Calu3 (cell line): ENCODE measurements at places on chromosomes 12 and 14.

GRCh38 chr12:123393747-123394146 lies 9.8 kb downstream of the KMT5A start:
- DNase-seq: no peak

- DNase-seq: no peak
Measured at GRCh38 chr14:22500954-22501726, 87.9 kb downstream of the DAD1 start.

DNA sequence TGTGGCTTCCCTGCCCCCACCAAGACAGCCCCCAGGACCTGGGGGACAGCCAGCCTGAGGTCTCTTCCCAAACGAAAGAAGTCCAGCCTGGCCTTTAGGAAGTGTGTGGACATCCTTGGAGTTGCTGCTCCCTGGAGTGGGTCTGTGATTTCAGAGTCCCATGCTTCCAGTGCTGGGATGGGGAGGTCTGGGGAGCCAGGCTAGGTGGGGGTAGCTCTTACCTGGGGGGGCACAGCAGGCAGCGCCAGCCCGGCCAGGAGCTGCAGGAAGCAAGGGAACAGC lies 509 bp downstream of the PGF start:
- DNase-seq: no peak

DNA sequence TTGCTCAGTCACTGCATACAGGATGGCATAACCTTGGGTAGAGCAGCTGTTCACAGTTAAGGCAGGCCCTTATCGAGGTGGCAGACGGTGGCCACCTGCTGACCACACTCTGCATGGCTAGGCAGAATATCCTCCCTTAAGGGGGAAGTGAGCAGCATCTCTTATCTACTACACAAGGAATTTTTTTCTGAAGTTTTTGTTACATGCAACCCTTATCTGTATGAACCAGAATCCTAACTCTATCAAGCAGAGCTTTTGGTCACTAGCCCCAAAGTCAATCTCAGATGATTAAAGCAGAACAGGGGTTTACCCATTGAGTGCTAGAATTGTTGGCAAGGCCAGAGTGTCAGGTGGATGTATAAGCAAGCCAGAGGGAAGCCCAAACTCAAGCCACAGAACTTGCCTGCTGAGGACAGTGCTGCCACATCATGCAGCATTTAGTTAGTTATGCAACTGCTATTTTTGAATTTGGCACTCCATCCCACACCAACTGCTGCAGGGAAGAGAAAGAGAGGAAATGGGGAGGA lies 192.8 kb downstream of the TBX5 start:
- no peak for DNase-seq

GRCh38 chr14:38737686-38738407 lies 365.2 kb downstream of the SEC23A start:
- DNase-seq: no peak

- no peak for DNase-seq
Measured at GRCh38 chr12:57614178-57614947, 3.1 kb downstream of the ARHGEF25 start.

GRCh38 chr12:1886396-1887008 lies 31.9 kb downstream of the CACNA2D4 start:
- DNase-seq: no peak

DNA sequence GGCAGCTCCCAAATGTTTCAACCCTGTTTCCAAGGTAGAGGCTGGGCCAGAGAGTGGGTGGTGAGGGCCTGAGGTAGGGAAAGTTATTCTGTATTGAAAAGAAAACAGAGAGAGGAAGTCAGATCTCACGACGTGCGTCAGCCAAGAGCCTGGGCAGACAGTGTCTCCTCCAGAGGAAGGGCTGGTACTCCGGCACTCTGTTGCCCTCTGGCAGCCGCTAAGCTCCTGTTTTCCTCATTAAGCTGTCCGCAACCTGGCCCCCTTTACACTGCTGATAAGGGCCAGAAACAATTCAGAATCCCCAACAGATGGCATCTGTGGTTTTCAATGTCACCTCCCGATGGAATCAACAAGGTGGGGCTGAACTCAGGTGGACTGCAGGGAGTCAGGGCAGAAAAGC lies 26.0 kb upstream of the LTBP2 start:
- no peak for DNase-seq

DNA sequence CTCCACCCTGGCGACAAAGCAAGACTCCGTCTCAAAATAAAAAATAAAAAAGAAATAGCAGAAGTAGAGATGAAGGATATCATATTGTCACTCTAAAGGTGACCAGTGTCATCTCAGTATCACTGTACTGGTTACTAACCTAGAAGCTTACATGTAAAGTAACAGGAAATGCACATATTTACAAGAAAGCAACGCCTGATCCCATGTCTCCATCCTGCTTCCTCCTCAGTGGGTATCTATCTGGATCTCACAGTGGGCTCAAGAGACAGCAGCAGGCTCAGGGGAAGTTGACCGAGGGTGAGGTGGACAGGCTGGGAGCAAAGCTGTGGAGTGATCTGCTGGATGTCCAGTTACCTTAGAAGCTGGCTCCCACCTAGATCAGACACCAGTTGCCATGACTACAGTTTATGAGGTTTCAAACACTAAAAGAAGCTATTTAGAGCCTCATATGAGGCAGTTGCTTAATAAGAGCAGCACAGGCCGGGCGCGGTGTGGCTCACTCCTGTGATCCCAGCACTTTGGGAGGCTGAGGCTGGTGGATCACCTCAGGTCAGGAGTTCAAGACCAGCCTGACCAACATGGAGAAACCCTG lies 10.5 kb downstream of the MTRFR start:
- DNase-seq: no peak

- no peak for DNase-seq
Measured at GRCh38 chr12:5476356-5476755, 44.4 kb downstream of the NTF3 start.

- DNase-seq: no peak
Measured at GRCh38 chr14:68225321-68225720, 405.7 kb downstream of the RAD51B start.

- no peak for DNase-seq
Measured at GRCh38 chr14:64935508-64935907, 7.0 kb downstream of the GPX2 start.

- DNase-seq: no peak
Measured at GRCh38 chr12:106010741-106011140, 128.0 kb downstream of the NUAK1 start.

GRCh38 chr12:108600702-108601007 lies 2.8 kb upstream of the TMEM119 start:
- no peak for DNase-seq

DNA sequence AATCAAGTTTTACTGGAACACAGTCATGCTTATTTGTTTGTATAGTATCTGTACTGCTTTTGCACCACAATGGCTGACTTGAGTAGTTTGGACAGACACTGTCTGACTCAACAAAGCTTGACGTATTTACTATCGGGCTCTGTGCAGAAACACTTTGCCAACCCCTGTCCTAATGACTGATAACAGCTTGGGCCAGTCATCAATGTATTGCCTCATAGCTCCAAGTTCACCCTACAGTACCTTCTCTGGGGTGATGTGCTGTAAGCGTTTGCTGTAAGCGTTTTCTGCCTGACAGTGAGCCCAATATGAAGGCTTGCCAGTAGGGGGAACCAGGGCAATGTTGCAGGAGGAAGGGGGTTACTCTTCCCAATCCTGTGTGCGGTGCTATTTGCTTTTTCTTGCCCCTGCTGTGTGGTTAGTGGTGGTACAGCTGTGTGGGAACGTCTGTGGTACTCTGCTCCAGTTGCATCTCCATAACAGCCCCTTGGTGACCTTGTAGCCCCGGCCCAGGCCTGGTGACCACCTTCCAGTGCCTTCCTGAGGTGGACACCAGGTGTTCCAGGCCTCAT lies 5.4 kb upstream of the CCDC177 start:
- DNase-seq: peak; percentile 66

GRCh38 chr12:99043319-99043914 lies 398.3 kb downstream of the APAF1 start:
- DNase-seq: peak; percentile 74

- DNase-seq: no peak
Measured at GRCh38 chr12:66118240-66118891, 12.2 kb downstream of the LLPH start.

DNA sequence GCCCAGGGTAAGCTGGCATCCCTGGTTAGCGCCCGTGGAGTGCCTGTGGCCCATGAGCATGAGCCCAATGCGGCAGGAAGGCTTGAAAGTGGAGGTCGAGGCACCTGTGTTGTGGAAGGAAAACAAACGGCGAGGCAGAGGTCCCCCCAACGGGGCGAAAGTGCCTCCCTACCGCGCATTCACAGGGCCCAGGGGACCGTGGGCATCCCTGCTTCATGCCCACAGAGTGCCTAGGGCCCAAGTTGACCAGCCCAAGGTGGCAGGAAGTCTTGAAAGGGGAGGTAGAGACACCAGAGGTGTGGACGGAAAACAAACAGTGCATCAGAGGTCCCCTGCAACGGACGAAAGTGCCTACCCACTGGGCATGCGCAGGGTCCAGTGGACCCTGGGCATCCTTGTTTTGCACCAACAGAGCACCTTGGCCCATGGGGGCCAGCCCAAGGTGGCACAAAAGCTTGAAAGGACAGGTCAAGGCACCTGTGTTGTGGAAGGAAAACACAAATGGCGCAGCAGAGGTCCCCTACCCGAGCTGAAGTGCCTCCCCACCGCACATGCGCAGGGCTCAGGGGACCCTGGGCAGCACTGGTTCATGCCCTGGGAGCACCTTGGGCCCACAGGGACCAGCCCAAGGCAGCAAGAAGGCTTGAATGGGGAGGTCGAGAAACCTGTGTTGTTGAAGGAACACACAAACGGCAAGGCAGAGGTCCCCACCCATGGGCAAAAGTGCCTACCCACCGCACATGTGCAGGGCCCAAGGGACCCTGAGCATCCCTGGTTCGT lies 377.5 kb downstream of the ALG10 start:
- DNase-seq: no peak

- DNase-seq: peak; percentile 32
Measured at GRCh38 chr12:6201213-6201608, 1.0 kb downstream of the CD9 start.

DNA sequence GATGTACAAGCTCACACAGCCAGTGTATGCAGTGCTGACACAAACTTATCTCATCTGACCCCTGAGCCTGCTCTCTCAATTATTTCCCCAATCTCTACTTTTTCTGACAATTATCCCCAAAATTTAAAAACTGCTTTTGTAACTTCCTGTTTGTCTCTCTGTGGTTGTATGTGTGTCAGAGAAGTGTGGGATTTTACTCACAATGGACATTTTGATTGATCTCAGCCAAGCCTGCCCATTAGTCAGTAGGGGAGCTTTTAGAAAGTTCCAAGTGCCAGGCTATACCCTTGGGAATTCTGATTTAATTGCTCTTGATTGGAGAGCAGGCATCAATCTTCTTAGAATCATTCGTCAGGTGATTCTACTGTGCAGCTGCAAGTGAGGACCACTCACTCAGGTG lies 64.9 kb upstream of the LMNTD1 start:
- no peak for DNase-seq

GRCh38 chr14:104288272-104288671 lies 149.9 kb downstream of the KIF26A start:
- DNase-seq: no peak

DNA sequence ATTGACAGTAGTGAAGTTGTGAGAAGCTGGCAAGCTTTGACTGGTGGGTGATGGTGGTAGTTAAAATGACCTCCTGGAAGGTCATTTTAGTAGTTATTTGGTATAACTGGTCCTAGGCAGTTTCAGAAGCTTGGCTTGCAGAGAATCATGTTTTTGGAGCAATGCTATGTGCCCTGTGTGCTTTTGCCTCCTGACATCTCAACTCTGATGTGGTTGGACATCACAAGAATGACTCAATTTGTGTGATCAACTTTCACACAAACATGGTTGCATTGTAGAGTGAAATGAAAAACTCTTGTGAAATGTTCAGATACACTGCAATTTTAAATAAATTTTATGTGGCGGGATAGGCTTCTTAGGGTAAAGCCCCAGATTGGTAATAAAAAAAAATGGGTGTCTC lies 8.3 kb upstream of the ABCD2 start:
- no peak for DNase-seq

DNA sequence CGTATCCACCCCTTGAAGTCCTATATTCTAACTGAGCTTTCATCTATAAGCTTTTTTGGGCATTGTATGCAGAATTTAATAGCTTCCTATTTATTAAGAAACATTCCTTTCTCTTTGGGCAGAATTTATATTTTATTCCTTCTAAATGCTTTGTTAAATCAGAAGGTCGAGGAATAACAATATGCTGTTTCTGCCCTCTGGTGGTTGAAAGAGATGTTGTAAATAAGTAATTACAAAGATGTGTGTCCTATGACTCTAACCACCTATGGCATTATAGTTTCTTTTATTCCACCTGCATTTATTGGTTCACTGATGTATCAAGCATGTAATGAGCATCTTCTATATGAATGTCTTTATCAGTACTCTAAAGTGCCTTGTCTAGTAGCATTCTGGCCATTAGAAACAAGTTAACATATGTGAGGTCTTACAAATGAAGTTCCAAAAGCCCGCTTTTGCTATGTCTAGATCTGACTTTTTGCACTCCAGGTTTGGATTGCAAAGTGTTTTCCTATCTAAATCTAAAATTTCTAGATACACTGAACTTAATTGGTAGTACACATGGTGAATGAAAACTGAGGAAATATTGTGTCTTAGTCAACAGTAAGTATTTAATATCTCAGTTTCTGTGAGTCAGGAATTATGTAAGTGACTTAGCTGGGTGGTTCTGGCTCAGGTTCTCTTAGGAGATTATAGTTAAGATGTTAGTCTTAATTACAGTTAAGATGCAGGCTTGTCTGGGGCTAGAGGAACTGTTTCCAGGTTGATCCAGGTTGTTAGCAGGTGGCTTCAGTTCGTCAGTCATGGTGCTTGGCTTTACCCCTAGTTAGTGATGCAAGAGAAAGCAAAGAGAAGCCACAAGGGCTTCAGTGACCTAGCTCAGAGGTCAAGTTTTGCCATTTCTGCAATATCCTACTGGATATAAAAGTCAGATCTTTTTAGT lies 57.5 kb downstream of the PLEKHA5 start:
- peak; percentile 17 for DNase-seq

DNA sequence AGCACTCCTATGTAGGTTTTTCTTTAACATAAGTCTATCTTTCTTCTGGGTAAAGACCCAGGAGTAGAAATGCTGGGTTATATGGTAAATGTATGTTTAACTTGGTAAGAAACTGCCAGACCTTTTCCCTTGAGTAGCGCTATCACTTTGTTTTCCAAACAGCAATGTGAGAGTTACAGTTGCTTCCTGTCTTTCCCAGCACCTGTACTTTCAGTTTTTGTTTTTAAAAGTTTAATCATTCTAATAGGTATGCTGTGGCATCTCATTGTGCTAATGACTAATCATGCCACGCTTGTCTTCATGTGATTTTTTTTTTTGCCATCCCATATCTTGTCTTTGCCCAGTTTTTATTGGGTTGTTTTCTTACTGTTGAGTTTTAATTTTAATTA lies 28.1 kb downstream of the GIT2 start:
- DNase-seq: no peak

- DNase-seq: no peak
Measured at GRCh38 chr12:25797949-25798348, 160.5 kb upstream of the RASSF8 start.

DNA sequence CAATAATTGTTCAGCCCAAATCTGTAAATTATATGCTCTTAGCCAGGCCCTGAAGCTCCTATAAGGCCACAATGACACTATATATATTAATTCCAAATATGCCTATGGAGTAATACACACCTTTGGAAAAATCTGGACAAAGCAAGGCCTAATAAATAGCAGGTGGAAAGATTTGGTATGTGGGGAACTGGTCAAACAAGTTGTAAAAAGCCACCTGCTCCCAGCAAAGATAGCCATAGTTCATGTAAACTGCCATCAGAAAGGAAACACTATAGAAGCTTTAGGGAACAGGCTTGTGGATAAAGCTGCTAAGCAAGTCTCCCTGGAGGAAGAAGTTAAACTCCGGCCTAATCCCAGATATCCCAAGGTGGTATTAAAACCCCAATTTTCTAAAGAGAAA lies 29.7 kb downstream of the PRMT8 start:
- no peak for DNase-seq
